Pulmonary artery endothelial cell (primary cell): ENCODE measurements at places on chromosomes 16 and 17. TPM values are rescaled to one million over a fixed set of nuclear protein-coding genes. Genes with fewer than 3 reads are reported as not detected.

DNA sequence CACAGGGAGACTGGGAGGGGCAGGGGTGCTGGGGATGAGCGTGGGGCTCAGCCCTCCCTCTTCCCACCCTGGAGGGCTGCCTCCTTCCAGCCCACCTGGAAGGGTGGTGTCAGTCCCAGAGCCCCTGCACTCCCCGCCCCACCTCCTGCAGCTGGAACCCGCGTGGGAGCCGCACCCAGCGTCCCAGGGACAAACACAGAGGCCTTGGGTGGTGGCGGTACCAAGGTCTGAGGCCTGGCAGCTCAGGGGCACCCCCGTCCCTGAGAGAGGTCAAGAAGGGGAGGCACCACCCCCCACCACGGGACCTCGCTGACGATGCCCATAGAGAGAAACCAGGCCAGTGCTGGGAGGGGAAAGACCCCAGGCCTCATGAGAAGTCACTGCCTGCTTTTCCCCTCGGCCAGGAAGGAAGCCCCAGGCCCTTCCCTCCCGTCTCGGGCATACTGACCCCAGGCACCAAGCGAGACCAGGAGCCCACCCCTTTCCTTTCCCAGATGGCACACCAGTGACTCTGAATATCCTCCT is 4.1 kb downstream of the HS3ST6 start:
- no peak for DNase-seq

DNA sequence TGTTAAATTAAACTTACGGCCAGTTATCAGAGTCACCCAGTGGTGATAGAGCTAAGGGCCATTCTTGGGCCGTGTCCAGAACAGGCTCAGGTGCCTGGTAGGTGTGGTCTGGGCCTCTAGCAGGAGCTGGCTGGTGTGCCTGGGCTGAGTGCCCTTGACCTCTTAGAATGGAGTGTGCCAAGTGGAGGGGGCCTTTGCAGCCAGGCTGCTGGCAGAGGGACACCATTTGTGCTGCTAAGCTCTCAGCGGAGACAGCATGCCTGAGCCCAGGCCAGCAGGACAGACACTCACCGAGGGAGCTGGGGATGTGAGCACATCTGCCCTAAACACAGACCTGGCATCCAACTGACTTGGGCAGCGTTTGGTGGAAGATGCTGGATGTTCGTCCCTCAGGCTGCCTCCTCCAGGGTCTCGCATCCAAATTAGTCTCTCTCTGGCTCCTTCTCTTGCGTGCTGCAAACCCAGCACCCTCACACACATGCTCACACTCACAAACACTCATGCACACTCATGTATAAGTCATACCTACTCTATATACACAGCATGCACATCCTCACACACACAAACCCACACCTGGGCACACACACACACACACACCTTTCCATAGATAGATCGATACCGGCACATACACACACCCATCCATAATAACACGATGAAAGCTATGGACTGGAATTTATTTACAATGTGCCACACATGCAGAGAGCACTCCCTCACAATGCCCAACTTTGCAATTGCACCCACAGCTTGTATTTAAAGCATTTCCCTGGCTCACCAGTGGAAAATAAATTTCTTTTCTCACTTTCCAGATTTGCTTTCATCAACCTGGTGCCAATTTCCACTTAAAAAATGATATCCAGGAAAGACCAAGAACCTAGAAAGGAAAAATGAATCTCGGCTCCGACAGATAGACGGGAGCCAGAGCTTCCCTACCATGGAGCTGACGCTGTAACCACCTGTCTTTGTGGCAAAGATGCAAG is 33.6 kb upstream of the CDH5 start:
- no peak for DNase-seq

DNA sequence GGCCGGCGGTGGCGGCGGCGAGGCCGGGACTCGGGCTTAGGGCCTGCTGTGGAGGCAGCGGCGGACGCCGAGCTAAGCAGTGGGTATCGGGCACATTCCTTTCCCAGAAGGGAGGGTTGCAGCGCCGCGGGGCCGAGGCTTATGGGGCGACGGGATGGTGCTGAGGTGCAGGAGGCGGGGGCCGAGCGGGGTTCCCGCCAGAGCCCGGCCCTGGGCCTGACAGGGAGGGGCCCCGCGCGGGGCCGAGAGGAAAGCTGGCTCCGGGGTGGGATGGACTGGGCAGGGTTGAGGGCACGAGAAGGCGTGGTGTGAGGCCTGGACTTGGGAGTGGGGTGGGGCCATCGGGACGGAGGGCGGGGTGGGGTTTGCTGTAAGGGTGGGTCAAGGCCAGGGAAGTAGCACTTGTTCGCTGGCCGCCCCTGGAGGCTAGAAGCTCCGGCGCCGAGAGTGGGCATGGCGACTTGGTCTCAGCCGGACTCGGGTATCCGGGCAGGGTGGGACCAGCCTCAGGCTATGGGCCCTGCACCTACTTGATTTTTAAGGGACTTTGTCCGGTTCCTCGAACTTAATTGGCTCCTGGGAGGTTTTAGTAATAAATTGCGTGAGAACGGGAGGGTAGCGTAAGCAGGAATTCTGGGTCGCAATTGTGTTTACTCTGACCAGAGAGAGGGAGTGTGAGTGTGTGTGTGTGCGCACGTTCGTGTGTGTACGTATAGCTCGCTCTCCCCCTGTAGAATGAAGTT is 396 bp downstream of the NFE2L1 start:
- DNase-seq: peak; percentile 81

DNA sequence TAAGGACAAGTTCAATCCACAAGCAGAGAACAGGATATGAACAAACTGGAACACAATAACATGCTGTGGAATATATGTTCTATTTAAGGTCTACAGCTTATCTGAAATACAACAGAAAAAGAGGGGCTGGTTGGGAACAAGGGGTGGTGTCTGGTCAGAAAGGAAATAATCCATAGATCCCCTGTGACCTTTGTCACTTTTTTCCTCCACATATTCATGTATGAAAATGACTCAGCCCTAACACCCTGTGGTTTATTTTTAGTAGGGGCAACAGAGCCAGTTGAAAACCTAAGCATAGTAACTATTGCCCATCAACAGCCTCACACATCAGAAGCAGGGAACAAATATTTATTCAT is 12.3 kb upstream of the SPAG9 start:
- DNase-seq: peak; percentile 75

DNA sequence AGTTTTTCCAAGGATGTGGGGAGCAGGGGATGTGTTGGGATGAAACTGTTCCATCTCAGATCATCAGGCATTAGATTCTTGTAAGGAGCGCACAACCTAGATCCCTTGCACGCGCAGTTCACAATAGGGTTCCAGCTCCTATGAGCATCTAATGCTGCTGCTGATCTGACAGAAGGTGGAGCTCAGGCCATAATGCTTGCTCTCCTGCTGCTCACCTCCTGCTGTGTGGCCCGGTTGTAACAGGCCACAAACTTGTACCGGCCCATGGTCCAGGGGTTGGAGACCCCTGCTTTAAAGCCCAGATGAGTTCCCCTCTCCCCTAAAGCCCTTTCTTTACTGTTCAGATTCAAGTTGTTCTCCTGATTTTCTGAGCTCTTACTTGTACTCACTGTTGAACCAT is 44.8 kb downstream of the RNF135 start:
- no peak for DNase-seq

DNA sequence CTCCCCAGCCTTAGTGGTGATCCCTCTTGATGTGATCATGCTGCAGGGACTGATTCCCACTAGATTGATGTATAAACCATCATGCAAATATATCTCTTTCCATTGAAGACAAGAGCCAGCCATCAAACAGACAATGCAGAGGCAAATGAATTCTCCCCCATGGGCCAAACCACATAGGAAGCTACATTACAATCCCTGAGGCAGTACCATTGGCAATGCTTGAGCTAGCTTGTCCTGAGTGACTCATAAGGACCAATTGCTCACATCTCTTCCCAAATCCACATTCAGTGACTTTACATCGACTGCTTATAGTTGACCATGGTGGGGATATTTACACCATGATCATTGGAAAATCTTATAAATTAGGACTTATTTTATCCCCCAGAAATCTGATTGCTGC is 242.2 kb downstream of the SHISA9 start:
- DNase-seq: no peak

- DNase-seq: no peak
Observed at GRCh38 chr17:17893801-17894644, 57.2 kb upstream of the SREBF1 start.

GRCh38 chr16:66947302-66948065 is 12.2 kb downstream of the CES2 start:
- DNase-seq: peak; percentile 49

DNA sequence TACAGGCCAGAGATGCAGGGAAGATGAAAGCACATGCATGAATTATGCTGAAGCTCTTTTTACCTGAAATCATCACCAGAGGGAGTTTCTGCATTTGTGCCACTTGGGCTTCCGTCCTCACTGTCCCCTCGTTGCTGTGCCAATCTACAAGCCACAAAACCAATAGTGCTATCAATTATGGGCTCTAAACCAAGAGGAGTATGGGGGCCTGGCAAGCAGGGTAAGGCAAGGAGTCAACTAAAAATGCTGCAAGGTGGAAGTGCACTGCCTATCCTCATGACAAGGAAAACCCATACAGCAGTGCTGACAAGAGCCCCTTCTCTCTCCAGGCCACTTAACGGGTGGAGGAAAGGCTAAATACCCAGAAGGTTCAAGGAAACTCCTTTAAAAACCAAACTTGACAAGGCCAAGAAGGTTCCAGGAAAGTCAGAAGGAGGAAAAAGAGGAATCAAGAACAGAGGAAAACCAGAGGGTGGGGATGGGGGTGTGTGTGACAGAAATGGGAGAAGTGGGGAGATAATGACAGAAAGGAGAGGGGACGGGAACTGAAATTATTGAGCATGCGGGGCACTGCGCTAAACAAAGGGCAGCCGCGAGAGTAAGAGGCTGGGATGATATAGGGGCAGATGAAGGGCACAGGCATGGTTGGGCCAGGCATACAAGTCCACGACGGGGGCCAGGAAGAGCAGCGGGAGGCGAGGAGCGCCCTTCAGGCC is 674 bp downstream of the C17orf75 start:
- no peak for DNase-seq

- no peak for DNase-seq
Observed at GRCh38 chr17:28570716-28571360, 486 bp downstream of the PIGS start.

DNA sequence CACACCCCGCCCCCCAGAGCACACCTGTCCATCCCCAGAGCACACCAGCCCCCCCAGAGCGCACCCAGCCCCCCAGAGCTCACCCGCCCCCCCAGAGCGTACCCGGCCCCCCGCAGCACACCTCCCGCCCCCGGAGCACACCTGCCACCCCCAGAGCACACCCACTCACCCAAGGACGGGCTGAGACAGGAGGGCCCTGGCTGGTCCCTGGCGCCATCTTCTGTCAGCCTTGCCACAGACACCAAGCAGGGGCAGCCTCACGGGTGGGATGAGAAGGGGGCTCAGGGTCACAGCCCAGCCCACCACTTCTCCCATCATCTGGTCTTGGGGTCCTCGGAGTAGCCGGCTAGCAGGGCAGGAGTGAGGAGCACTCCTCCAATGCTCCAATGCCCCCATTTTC is 31.8 kb downstream of the PIEZO1 start:
- no peak for DNase-seq

DNA sequence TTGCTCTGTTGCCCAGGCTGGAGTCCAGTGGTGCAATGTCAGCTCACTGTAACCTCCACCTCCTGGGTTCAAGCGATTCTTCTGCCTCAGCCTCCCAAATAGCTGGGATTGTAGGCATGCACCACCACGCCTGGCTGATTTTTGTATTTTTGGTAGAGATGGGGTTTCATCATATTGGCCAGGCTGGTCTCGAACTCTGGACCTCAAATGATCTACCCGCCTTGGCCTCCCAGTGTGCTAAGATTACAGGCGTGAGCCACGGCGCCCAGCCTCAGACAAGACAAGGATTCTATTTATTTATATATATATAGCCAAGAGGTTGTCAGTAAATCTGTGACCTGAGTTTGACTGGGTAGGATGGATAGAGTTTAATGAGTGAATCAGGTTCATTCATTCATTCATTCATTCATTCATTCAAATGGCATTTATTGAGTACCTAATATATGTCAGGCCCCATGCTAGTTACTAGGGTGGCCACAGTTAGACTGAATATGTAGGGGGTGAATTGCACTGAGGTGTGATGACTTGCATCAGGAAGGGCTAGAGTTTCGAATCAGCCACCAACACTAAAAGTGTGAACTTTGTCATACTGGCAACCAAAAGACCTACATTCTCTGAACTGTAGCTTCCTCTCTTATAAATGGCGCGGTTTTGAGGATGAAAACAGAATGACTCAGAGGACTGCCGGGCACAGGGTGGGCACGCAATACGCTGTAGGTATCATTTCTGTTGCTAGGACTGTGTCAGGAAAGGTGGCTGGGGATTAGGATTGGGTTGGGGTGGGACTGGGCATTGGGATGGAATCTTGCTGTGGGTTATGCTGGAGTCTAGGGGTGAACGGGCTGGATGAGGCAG is 37.8 kb downstream of the ITGAE start:
- no peak for DNase-seq

DNA sequence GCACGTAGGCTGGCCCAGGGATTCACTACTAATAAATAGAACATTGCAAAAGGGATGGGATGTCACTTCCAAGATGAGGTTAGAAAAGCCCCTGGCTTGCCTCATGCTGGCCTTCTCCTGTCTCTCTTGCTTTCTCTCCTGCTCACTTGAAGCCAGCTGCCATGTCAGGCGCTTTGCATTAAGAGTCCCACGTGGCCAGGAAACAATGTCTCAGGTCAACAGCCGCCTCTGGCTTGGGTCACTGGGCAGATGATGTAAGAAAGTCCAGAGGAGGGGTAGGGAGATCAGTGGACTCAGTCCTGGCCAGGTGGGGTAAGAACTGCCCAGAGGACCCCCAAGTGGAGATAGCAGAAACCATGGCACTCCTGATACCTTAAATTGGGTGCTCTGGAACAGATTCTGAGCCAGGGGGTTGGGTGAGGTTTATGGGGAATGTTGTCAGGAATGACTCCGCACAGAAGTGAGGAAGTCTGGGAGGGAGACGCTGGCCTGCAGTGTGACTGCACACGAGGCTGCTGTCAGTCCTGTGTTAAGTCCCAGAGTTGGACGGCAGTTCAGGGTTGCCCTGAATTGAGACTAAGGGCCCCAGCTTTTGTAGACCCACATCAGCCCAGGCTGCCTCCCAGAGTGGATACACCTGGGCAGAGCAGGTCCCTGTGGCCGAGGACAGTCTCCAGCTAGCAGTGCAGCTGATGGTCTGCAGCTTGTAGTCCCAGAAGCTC is 17.7 kb downstream of the C16orf82 start:
- no peak for DNase-seq

DNA sequence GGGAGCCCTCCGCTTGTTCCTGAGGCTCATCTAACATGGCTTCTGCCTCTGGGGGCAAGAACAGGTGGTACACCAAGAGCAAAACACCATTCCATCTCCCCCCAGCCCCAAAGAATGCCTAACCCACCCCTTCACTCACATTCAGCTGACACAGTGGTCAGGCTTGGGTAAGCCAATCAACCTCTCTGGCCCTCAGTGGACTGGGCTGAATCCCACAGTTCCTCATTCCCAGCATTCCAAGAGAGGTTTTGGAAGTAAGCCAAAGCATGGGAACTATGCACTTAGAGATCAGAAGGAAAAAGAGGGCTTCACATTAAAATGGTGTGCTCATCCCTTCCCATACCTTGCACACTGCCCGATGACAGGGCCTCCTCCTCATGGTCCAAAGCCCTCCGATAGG is 7.8 kb downstream of the PIGS start:
- no peak for DNase-seq

GRCh38 chr17:50922721-50923405 is 56.7 kb upstream of the TOB1 start:
- no peak for DNase-seq

- DNase-seq: no peak
Observed at GRCh38 chr16:24491731-24492130, 47.6 kb upstream of the RBBP6 start.

The STH gene
- not detected in 2 replicates for total RNA-seq

The KCNH4 gene
- total RNA-seq: 0.04 TPM in 1 of 2 replicates, not detected in the other

The PRSS53 gene
- total RNA-seq: 0.92 TPM in 2 replicates

The DNAH17 gene
- under 0.01 TPM in 1 of 2 replicates, not detected in the other for total RNA-seq

The HIC1 gene
- total RNA-seq: 34.6 and 35.1 TPM in 2 replicates

The MYL11 gene
- not detected in 2 replicates for total RNA-seq

The QPRT gene
- total RNA-seq: 0.04 and 0.13 TPM in 2 replicates
